ENCODE measurements at places on chromosomes 7 and 10.
A peak's percentile ranks its signal among the peaks of the same experiment; 100 is the strongest.

DNA sequence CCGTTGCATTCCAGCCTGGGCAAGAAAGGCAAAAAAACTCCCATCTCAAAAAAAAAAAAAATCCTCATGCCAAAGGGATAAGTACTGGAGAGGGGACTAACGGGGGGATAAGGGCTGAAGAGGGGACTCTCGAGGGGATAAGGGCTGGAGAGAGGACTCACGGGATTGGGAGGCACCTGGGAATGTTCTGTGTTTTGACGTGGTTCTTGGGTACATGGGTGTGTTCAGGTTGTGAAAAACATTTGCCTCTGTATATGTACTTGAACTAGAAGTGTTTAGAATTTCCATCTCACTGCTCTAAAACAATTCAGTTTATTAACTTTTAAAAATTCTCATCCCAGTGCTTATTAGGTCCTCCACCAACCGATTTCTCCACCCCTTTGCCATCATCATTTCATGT is 4.5 kb downstream of the FKBP6 start:
- DNase-seq = no peak

DNA sequence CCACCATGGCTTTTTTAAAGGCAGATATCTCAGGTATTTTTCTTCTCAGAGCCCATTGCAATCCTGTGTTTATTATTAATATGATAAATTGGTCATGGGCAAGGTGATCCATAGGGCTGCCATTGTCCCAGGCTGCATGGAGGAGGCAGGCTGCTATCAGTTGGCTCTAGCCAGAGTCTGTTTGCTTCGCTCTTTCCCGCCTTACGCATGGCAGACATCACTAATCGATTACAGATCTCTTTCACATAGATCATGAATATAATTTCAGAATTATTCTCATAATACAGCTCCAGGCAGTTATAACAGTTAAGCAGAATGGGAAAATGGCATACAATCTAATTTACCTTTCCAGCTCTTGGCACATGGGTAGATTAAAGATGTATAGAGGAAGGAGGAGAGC is 30.4 kb upstream of the HABP2 start:
- no peak for DNase-seq

GRCh38 chr10:131181456-131181855 is 130.1 kb downstream of the TCERG1L start:
- DNase-seq = no peak

DNA sequence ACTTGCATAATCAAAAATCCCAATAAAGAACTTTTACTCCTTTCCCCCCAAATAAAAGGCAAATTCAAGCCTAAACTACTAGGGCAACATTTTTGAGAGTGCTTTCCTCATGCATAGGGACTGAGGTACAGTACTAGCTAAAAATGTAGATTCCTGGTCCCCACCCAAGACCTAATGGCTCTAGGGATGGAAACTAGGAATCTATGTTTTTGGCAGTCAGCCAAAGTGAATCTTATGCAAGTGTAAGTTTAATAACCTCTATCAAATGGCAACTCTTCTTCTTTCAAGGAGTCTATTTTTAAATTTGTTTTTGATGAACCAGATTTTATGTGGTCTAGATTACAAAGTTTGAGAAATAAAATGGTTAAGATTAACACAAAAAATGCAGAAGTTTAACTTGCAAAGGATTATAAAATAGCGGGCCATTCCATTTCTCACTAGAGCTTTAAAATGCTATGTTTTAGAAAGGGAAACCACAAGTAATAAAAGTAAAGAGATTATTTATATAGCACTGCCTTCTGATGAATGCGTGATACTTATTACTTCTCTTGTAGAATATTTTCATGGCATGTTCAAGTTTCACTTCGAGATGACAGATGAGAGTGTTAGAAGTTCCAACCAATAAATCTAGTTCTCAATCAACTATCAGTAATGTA is 70.4 kb upstream of the MDFIC start:
- no peak for DNase-seq

- peak; percentile 49 for DNase-seq
Measured at GRCh38 chr7:134016223-134016941, 110.8 kb upstream of the LRGUK start.

DNA sequence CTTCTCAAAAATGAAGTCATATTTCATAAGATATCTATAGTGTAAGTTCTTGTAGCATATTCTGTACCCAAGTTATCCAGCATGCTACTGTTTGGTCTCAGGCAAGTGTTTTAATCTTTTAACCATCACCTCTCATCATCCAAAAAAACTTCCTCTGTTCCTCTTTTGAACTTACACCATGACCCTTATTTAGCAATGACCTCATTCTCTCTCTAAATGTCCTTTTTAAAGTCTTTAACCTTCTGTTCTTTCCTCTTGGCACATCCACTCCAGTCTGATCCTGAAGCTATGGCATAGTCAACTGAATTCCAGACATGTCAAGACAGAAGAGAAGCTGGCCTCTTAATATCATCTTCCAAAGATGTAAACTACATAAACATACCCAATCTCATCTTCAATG is 26.2 kb downstream of the PPP3CB start:
- no peak for DNase-seq

- DNase-seq = no peak
Measured at GRCh38 chr10:71065659-71066058, 146.7 kb upstream of the UNC5B start.

GRCh38 chr7:44044315-44045225 is at the start of gene DBNL:
Gene DBNL, plus strand, starts transcription at chr7:44044702. Its CDS starts 36 bp downstream, at chr7:44044738.
- DNase-seq = peak; percentile 85

GRCh38 chr7:17385612-17386011 is 87.2 kb downstream of the AHR start:
- DNase-seq = no peak

DNA sequence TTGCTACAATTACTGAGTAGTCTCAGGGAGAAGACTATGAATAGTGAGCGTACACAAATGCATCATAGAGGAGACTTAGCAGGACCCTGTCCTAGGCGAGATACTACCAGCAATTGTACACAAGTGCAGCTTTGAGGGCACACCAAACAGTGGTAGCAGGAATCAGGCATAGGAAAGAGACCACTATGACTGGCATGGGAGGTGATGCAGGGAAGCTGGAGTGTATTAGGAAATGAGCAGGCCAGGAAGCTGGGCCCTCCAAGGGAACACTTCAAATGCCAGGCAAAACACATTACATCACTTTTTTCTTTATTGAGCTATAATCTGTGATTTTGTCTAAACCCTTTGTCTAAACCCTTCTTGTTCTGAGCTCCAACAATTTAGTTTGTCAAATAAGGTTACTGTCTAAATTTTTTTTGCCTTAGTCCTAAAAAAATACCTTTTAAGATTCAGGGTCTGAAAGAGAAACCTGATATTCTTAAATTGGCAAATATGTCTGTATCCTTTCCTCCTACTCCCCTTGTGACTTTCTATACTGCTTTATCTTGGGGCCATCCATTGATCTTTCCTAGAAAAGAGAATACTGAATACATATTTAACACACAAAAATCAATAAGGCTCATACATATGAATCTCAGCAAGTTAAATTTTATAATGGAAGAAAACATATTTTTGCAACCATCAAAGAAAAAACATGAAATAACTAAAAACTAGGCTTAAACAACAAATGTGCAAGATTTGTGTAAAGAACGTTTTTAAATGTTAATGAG is 193.8 kb upstream of the PHYHIPL start:
- DNase-seq = no peak

- DNase-seq = no peak
Measured at GRCh38 chr10:108469940-108470339, 1305.4 kb upstream of the SORCS1 start.

DNA sequence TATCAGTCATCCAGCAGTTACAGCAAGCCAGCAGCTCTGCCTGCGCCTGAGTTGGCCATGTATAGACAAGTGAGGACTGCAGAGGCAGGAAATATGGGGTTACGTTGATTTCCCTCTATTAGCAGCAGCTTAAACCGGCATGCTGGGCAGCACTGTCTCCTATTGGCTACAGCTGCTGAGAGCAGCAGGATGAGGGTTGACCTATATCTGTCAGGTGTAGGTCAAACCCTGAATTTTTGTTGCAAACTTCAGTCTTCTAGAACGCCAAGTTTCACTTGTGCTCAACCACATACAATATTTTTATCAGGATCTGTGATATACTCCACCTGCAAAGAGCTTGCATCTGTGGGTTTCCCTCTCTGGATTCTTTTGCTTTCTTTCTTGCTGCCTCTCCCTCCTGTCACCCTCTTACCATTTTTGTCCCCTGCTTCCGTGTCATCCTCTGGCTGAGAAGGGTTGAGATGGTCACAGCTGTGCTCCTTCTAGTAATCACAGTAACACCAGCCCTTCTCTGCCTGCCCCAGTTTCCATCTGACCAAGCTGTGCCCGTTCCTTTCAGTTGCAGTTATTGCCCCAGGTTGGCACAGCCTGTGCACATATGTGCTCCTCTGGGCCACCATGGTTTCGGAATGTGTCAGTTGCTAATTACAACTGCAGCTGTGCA is 23.8 kb upstream of the GLCCI1 start:
- no peak for DNase-seq

DNA sequence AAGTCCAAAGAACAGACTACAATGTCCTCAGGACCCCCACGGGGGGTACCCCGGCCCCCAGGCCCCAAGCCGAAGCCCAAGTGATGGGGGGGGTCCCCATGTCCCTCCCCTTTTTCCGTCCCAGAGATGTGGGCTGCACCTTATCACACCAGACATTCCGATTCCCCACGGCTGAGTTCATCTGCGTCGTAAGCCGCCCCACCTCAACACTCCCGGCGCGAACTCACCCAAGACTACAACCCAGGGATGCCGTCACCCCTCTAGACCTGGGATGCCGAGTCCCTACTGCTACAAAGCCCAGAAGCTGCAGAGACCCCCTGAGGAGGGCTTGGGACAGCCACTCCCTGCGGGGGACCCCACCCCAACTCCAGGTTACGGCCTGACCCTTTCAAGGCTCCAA is 14.5 kb downstream of the PDGFA start:
- no peak for DNase-seq

DNA sequence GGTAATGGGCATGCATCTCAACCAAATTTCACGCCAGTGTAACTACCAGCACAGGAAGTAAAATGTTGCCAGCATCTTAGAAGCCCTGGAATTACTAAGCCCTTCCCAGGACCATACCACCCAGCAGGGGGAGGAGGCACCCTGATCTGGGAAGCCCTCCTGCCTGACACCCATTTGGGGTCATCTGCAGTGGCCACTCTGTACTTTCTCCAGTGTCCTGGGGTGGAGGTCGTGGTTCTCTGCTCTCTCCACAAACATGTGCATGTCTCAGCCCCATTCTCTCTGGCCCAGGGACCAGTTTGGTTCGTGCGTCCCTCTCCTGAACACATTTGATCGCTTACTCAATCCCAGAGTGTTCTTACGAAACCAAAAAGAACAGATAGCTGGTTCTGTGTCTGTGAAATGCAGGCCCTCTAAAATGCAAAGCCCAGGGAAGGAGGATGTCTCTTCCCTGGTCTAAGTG is 9.4 kb upstream of the LRRC27 start:
- no peak for DNase-seq

DNA sequence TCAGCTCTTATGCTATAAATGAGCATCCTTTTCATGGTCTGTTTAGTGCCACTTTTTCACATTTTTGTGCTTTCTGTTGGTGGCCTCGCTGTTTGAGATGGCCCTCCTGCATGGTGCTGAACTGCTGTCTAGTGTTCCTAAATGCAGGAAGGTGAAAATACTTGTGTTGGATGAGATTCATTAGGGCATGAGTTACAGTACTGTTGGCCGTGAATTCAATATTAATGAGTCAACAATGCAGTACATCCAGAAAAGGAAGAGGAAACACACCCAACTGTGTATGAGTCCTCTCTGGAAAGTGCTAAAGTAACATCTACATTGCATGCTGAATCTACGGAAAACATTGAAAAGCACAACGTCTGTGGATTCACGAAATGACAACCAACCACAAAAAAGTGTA is 124.0 kb downstream of the HERPUD2 start:
- DNase-seq = no peak

GRCh38 chr7:96359876-96360275 is 38.0 kb upstream of the SLC25A13 start:
- DNase-seq = no peak

GRCh38 chr7:116955801-116956476 is 2.6 kb downstream of the ST7 start:
- DNase-seq = no peak

DNA sequence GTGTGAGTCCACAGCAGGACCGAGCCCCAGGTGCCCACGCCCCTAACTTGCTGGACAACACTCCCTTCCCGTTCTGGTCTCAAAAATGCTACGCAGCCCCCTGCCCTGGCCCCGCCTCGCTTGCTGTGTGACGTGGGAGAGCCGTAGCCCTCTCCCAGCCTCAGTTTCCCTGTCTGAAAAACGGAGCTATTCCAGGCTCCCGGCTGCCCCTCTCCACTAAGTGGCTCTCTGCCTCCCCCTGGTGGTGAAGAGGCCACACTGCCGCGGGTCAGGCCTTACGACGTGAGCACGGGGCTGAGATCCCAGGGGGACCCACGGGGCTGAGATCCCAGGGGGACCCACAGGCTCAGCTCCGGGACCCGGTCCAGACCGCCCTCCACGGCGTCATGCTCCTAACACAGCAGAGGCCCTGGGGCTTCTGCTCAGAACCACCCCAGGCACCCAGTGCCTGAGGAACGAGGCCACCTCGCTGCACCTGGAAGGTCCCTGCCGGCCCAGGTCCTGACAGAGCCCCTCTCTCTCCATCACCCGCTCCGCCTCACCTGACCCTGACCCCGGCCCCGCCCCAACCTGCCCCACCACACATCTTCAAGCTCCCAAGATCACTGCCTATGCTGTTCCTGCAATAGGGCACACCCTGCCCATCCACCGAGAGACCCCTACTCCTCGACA is 26.7 kb downstream of the MICALL2 start:
- DNase-seq = peak; percentile 56
